ENCODE measurements at places on chromosomes 13 and 19.

DNA sequence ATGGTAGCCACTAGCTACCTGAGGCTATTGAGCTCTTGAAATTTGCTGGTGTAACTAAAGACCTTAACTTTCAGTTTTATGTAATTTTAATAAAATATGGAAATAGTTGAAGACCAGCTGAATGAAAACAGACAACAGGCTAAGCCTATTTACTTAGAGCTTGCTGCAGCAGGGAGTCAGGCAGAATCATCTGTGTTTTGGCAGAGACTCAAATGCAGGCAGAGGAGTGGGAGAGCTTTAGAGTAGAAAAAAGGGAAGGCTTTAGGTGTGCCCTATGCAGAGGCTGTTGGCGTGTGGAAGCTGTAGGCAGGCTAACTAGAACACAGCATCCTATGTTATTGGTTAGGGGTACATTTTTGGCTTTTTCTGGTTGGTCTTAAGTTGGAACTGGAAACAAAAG, 304.9 kb upstream of the NBEA start:
- DNase-seq: no peak

DNA sequence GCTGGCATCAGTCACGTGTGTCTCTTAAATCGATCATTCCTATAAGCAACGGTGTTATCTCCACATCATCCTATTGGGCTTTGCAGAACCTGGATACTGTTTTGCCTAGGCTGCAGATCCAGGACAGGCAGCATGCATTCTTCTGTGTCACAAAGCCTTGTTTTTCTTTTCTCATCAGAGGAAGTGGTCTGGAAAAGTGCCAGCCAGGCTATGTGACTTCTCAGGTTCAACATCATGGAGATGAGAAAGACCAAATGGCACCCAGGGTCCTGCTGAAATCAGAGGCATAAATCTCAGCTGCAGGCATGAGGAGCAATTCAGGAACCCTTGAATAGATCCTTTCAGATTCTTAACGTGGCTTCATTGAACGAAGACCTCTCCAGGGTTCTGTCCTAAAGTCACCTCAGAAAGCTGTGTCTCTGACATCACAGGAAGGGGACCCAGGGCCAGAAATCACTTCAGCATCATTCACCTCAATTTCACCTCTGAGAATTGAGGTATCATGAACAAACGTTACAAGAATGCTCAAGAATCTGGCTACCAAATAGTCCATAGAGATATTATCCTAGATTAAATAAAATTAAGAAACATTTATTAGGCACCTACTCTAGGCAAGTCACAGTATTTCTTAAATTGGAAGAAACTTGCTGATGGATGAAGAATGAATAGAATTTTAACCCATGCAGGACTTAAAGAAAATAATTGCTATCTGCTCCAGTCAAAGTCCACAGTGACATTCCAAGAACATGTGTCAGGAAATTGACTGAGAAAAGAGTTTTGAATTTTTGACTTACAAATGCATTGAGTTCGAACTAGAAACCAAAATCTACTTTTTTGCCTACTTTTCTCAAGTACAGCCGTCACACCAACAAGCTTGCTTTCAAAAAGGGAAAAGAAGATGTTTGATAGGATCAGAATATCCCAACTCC, 124.1 kb downstream of the COG6 start:
- peak; percentile 47 for DNase-seq

DNA sequence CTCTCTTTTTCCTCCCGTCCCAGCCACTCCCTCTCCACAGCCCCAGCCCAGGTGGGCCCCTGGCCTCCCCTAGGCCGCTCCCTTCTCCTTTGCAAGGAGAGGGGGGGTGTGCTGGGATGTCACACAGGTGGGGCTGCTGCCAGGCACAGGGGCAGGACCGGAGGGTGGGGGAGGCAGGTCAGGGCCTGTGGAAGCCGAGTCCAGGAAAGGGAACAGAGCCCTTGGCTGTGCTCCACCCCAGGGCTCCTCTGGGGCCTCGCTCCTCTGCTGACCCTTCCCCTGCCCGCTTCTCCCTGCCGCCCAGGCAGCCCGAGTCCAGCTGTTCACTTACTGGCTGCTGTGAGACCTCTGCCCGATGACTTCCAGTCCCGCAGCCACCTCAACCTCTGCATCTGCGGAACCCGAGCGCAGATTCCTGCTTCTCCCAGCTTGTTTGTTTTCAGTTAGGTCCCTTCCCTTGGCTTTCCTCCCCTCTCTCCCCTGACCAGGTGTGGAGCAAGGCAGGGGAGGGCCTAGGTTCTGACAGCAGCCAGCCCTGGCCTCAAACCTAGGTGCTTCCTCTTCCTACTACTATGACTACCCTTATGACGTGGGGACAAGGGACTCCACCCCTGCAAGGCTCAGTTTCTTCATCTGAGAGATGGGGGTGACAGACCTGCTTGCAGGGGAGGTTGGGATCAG, 850 bp upstream of the KLK11 start:
- no peak for DNase-seq

- DNase-seq: no peak
These were observed 402.8 kb downstream of the FGF9 start for GRCh38 chr13:22073718-22074117.

- DNase-seq: no peak
These were observed 65.1 kb downstream of the CHST8 start for GRCh38 chr19:33686687-33687480.

GRCh38 chr13:40102854-40103253, 447.4 kb downstream of the COG6 start:
- DNase-seq: peak; percentile 98

DNA sequence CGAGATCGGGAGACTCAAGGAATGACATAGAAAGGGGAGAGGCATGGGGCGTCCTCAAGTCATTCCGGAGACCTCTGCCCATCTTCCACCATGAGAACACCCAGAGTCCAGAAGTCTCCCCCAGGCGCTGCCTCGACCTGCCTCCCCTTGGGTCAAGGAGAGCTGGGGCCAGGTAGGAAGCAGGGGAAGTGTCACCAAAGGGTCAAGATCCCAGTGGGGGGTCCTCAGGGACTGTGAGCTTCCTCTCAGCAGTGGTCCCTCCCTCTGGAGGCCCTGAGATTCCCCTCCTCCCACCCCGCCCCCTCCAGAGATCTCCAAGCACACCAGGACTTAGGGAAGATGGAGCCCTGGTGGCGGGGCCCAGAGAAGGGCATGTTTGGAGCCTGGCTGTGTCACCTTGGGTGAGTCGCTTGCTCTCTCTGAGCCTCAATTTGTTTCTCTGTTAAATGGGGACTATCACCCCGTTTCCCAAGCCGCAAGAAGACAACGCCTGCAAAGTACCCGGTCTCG, 919 bp downstream of the DACT3 start:
- DNase-seq: no peak

DNA sequence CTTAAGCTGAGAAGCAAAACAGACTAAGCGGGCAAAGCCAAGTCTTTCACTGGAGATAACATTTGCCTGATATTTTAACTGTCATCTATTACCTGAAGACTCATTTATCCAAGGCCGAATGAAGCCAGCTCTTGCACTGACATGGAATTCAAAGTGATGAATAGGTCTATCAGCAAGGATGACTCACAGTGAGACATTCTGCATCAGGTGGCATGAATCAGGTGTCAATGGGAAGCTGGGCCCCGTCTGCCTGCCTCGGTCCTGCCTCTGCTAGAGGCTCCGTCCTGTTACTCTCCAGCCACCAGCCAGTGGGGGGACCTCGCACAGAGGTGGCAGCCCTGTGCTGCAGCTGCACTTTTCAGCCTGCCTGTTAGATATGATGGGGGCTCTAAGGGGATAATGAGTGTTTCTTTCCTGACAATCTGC, 23.5 kb downstream of the STARD13 start:
- peak; percentile 76 for DNase-seq

DNA sequence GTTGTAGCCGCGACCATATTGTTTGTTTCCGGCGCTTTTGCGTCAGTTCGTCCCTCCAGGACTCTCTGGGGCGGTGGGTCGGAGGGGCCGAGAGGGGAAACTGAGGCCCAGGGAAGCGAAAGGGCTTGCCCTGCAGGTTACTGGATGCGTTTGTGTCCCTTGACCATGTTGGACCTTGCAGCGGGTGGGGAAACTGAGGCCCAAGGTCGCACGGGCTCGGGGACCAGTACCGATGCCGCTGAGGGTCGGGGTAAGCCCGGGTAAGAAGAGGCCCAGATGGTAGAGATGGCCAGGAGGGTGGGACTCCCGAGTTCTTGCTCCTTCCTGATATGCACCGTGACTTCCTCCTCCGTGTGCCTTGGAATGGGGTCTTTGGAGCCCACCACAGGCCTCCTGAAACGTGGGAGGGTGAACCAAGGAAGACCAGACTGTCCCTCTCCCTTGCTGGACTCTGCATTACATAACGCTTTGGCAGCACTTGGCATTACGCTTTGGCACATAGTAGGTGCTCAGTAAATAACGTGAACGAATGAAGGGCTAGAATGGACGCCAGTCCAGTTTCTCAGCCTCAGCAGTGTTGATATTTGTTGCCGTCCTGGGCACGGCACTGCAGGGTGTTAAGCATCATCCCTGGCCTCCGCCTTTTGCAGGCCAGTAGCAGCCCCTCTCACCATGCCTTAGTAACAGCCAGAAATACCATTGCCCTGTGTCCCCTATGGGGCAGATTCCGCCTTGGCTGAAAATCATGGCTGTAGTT, 743 bp downstream of the CHAF1A start:
- no peak for DNase-seq

- no peak for DNase-seq
These were observed 619.0 kb downstream of the KCTD12 start for GRCh38 chr13:76267216-76267615.

DNA sequence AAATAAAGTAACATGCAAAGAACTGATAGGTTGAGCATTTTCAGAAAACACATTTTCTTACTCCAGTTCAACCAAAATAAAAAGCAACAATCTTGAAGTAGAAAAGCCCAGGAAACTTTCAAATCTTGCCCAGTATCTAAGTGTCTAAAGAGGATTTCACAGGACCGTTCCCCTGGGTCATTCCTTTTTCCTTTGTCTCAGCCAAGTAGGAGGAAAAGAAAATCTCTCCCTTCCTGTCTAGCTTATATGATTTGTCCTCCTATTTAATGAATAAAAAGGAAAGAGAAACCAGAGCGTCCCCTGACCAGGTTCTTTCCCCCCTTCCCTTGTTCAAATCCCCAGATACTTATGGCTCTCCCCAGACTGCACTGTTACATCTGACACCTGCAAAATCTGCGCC, 248.0 kb downstream of the KCTD12 start:
- no peak for DNase-seq

DNA sequence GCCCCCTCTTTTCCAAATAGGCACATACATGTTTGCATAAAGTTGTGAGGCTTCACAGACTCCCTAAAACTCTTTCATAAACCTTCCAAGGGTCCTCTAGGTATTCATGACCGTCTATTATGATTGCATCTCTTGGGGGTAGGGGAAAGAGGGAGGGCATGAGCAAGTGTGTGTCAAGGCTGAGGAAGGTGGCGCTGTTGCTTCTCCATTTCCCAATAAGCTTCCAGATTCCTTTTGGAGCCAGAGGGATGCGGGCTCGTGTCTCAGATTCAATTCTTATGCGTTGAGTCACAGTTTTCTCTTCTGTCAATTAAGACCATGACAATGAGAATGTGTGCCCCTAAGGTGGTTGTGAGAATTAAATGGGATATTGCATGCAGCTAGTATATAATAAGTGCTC, 51.0 kb upstream of the CYP2A7 start:
- DNase-seq: no peak

DNA sequence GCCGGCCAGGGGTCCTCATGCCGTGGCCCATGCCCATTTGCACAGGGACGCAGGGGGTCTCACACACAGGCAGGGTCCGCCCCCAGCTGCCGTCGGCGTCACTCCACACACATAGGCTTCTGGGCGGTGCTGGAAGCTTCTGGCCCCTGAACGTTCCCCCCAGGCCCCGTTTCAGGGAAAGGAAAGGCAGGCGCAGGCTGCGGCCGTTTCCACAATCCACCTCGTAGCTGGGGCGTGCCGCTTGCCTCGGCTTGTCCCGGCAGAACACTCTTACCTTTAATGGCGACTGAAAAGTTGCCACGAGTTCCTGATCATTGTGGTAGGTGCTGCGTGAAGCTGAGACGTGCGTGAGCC, 53.4 kb downstream of the MCF2L start:
- no peak for DNase-seq

DNA sequence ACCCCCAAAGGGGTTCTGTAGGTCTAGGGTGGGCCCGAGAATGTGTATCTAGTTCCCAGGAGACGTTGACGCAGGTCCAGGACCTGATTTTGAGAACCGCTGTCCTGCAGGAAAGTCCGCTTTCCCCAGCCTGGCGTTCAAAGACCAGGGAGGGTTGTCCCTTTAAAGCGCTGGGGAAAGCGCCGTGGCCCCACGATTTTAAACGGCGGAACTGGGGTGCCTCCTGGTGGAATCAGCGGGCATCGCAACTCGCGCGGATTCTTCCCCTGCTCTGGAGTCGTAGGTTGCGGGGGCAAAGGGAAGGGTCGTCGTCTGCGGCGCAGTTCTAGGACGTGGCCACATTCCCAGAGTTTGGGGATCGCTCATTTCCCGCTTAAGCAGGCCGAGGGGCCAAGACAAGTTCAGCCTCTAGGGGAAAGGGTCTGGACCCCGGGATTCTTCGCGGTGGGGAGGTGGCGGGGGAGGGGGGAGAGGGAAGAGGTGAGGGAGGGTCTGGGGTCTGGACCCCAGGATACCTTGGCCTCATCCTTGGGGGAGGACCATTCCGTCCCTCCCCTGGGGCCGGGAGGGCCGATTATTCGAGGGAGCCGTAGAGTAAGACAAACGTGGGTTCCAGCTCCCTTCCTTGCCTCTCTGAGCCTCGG, 7.7 kb downstream of the PNMA8B start:
- no peak for DNase-seq

GRCh38 chr13:49278211-49278610, 30.5 kb downstream of the CDADC1 start:
- DNase-seq: no peak

DNA sequence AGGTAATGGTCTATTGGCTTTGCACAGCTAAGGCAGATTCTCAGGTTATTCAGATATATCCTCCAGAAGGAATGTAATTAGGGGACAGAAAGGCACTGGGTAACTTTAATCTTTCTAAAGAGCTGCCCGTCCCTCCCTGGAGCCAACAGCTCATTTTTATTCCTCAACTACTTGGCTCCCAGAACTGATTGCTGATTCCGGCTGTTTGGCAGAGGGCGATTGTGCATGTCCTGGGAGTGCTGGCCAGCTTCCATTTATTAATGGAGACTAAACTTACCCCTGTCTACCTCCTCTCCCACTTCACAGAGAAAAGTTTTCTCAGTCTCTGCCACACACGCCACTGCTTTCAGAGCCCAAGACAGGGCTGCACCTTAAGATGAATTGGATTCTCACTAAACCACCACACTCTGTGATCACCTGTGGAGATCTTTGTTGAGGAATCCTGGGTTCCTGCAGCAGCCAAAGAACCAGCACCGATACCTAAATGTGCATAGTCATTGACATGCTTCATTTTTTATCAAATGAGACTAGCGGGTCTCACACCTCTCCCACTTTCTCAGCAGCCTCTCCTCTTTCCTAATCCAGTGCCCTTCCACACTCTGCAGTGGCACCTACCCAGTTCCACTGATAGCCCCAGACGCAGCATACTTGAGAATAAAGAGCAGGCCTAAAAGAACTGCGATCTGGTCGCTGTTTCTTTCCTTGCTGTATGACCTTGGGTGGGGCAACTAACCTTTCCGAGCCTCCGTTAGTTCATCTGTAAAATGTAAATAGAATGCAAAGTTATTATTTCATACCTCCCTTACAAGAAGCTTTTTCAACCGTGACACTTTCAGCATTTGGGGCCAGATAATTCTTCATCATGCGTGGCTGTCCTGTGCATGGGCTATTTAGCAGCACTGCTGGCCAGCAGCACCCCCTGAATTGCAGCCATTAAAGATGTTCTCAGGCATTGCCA, 648.7 kb downstream of the UQCRFS1 start:
- no peak for DNase-seq
